ENCODE measurements at places on chromosomes 11 and 22.

GRCh38 chr11:94800414-94800813 lies 32.3 kb downstream of the AMOTL1 start:
- peak; percentile 68 for DNase-seq

DNA sequence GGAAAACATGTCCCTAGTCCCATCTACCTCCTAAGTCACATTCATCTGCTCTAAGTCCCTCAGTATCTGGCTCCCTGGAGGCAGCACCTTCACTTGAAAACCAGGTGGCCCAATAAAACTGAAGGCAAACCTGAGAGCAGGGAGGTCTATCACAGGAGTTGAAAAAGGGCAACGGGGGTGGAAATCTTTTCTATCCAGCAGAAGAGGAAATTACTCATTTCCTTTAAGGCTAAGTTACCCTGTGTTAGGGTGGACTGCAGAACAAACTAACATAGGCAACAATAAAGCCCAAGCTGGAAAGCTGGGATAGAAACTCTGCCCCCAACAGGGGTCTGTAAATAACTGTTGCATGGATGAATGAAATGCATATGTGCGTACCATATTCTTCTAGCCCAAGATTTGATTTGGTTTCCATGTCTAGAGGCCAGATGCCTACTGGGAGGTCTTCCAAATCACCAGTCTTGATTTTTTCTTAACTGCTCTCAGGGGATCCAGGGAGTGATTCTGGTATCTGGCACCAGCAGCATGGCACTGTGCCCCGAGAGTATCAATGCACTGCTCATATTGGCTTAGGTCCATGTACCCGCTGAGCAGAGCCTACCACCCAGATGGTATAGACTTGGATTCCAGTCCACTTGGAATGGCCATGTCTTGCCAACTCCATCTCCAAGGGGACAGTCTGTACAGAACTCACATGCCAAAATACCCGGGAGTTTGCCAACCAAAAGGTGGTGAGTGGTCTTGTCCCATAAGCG lies 350.0 kb upstream of the NCAM1 start:
- peak; percentile 1 for DNase-seq

- peak; percentile 41 for DNase-seq
Observed at GRCh38 chr22:36884349-36885158, 23.7 kb downstream of the NCF4 start.

GRCh38 chr11:28536504-28537267 lies 428.5 kb downstream of the METTL15 start:
- DNase-seq: no peak

- peak; percentile 77 for DNase-seq
Observed at GRCh38 chr22:28395920-28396753, 283.5 kb downstream of the TTC28 start.

GRCh38 chr11:1167256-1167655 lies 9.5 kb downstream of the MUC5AC start:
- no peak for DNase-seq

DNA sequence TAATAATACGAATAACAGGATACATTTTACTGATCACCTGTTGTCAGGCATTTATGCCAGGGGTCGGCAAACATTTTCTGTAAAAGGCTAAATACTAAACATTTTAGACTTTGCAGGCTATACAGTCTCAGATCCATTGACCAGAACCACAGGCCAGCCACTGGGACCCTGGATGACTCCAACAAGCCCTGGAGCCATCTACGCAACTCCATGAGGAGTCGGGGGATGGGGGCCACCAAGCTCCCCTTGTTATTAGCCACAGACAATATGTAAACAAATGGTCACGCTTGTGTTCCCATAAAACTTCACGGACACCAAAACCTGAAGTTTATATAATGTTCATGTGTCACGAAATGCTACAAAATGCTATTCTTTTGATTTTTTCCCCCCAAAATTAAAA lies 54.4 kb upstream of the EMID1 start:
- DNase-seq: no peak

DNA sequence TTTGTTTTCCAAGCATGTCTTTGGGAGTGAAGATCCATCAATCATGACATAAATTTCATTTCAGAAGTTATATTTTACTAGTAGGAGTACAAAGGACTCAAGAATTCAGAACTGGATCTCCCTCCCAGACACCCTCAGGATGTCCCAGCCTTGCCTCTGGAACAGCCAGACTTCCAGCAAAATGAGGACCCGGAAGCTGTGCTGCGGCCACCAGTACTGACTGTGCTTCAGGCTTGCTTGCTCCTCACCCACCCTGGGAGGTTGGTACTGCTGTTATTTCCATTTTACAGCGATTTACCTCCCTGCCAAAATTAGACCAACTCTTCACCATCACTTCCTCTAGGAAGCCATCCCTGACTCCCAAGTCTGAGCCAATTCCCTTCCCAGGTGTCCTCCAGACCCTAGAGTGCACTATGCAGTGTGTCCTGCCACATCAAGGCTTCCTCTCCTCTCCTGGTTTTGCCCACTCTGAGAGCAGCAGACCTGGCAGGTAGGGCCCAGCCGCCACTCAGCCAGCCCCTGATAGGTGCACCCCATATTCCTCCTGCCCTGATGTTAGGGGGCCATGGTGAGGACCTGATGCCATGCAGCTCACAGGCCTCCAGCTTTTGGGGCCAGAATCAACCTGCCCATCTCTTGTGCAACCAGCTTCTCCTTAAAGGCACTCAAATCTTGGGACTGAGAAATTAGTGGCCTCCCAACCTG lies 47.3 kb upstream of the WNT7B start:
- no peak for DNase-seq

DNA sequence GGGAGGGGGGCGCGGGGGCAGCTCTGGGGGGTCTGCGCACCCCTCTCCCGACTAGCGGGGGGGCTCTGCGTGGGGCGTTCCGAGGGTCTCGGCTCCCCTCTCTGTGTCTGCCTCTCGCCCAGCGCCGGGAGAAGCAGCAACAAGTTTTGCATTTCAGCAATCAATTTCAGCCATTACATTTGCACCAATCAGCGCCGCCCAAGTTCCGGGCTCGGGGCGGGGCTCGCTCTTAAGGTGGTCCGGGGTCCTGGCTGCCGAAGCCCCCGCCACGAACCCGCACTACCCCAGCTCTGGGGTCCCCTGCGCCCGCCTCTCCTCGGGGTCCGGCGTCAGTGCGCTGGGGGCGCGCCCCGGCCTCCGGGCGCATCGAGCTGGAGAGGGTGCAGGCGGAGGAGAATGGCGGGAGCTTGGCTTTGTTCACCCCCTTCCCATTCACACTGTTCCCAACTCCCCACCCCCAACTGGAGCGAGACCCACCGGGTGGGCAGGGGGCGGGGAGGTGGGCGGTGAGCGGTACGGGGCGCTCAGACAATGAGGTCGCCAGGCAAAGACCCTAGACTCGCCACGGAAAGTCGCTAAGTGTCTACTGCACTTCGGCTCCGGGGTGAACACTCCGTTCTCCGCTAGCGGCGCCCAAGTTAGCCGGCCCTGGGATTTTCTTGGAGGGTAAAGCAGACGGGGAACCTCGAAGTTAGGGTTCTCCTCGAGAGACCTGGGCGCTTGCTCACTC lies at the start of gene MN1:
MN1 (minus strand) TSS at position 141 of the 730 bp plus-strand sequence. CDS start 1,213 bp downstream, outside the sequence.
- peak; percentile 42 for DNase-seq

GRCh38 chr11:86241956-86242535 lies 2.5 kb upstream of the EED start:
- DNase-seq: no peak

GRCh38 chr11:106369224-106369623 lies 291.8 kb downstream of the AASDHPPT start:
- no peak for DNase-seq

GRCh38 chr11:128354476-128354875 lies 232.9 kb downstream of the ETS1 start:
- DNase-seq: peak; percentile 43

GRCh38 chr11:124922831-124923230 lies 3.8 kb downstream of the HEPN1 start:
- DNase-seq: no peak

GRCh38 chr11:14376920-14377319 lies 17.9 kb upstream of the RRAS2 start:
- DNase-seq: peak; percentile 34

DNA sequence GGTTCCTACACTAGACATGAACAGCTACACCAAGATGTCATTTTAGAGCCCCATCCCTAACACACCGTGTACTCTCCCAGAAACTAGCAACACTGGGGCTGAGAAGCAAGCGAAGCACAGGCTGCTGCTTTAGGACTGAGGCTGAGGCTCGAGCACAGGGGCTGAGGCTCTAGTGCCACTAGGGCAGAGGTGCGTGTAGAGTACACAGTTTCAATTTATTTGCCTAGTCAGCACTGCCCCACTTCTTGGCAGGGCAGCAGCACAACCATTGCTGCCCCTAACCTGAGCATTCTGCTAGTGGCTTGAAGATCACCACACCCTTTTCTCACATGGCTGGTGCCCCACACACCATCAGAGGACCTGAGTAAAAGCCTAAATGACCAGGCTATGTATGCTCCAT lies 713.2 kb downstream of the LRRC4C start:
- DNase-seq: no peak

DNA sequence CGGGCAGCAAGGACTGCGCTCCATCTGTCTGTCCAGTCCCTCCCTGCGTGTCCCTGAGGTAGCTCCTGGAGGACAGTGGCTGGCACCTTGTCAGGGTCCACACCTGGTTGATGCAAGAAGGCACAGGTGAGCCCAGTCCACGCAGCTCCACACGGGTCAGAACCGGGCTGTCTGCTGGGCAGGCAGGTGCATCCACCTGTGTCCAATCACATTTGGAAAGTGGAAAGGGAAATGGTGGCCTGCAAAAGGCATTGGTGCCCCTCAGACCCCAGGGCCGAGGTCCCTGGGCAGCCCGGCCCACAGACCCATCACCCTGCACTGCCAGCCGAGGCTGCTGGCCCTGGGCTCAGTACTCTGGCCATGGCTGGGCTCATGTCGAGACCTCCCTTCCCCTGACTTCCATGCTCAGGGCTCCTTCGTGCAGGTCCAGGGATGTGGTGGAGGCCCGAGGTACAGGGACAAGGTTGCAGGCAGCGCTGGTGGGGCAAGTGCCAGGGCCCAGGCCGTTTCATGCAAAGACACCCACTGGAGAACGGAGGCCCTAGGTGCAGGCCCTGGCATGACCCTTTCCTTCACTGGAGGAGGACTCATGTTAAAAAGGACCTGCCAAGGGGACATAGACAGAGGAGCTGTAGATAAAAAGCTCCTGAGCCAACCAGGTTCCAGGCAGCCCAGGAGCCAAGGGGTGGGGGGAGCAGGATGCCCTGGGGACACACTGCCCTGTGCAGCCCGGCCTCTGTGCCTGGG lies 38.9 kb upstream of the TH start:
- no peak for DNase-seq

GRCh38 chr11:103898065-103898464 lies 138.4 kb upstream of the DDI1 start:
- DNase-seq: no peak

- DNase-seq: no peak
Observed at GRCh38 chr11:84721561-84721961, 905.6 kb downstream of the DLG2 start.

GRCh38 chr22:40399621-40400020 lies 29.2 kb downstream of the SGSM3 start:
- DNase-seq: no peak

DNA sequence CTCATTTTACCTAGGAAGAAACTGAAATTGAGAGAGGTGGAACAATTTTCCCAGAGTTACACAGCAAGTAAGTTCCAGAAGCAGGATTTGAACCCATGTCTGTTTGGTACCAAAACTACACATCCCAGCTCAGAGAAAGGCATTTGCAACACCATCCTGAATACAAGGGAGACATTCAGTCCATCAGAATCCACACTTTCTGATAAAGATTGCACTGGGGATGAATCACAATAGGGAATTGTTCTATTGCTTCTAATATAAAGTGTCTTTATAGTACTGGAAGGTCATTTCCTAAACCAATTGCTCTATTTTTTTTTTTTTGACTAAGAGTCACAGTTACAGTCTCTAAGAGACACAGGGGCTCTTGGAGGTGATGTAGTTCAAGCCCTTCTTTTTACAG lies 208.1 kb upstream of the CADM1 start:
- no peak for DNase-seq

DNA sequence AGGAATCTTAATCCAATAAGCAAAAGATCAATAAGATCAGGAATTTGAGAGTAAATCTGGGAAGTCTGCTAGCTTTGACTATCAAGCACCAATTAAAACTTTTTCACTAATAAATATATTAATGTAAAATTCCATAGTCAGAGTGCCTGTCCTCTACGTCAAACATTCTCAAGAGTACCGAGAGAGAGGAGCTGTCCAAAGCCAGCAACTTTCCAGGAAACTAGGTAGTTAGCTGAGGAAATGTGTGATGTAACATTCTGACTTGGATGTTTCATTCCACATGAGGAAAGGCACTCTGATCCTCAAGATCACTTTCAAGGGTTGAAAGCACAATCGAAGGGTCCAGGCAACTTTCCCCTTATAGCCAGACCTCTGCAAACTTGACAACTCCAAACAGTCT lies 113.2 kb downstream of the STK33 start:
- DNase-seq: no peak

GRCh38 chr22:19329454-19329853 lies 37.9 kb upstream of the CLTCL1 start:
- DNase-seq: no peak

DNA sequence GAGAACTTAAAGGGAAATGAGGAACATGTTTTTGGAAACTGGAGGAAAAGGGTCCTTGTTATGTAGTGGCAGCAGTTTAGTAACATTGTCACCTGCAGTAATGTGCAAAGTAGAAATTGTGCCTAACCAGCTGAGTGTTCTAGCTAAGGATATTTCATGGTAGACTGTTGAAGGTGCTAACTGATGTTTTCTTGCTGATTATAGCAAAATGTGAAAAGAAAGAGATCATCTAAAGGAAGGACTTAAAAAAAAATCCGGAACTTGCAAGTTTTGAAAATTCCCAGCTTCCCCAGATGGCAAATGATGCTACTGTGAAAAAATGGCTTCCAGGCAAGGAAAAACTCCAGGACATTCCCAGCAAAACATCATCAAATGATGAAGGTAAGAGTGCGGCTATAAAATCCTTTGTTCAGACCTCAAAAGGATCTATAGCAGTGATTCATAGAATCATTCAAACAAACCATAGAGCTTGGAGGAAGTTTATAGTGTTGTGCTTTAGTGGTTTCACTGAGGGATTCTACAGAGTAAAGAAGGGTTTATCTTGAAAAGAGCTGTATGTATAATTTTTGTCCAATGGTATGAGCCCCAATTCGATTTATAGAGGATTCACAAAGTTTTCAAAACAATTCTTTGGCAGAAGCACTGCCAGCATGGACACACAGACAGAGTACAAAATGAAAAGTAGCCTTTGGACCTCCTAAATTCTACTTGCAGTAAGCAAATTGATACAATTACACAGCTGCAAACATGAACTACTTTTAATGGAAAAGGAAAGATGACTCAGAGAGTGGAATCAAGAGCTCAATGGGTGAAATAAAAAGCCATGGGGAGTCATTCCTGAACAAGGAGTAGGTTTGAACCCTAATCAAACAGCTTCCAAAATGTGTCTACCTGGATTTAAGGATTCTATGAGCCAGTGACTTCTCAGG lies 4.3 kb upstream of the TRIM44 start:
- no peak for DNase-seq

DNA sequence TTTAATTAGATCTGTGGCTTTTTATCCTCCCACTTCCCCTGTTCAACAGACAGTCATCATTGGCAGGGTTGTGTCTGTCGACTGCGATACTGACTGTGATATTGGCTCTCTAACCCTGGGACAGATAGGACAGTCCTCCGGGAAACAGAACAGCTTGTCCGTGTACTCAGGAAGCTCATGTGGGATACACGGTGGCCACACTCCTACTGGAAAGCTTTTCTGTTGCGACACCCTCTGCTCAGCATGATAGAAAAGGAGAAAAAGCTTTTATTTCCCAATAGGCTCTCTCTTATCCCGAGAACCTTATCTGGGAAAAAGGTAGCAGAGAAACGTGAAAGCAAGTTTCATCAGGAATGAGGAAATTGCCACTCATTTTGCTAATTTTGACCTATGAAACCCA lies 60.4 kb upstream of the HSPA8 start:
- DNase-seq: peak; percentile 66
